ENCODE measurements at places on chromosomes 13 and 19.

- DNase-seq = no peak
Measured at GRCh38 chr19:54889566-54889965, 15.5 kb downstream of the FCAR start.

- no peak for DNase-seq
Measured at GRCh38 chr13:24670961-24671381, 9.2 kb upstream of the ATP12A start.

- DNase-seq = no peak
Measured at GRCh38 chr19:17957885-17958284, 9.0 kb upstream of the KCNN1 start.

DNA sequence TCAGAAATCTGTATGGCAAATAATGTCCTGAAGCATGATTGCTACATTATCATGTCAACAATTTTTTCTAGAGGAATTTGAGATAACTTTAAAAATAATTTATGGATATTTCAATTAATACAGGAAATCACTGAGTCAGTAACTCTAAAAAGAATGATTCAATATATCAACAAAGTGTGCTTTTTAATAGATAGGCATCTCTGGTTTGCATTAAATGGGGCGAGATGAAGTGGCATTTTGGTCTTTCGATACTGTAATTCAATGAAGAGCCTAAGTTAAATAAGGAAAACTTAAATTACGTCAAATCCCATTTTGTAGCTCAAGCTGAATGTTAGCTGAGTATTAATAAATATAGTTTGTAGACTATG, 342.8 kb downstream of the DACH1 start:
- no peak for DNase-seq

DNA sequence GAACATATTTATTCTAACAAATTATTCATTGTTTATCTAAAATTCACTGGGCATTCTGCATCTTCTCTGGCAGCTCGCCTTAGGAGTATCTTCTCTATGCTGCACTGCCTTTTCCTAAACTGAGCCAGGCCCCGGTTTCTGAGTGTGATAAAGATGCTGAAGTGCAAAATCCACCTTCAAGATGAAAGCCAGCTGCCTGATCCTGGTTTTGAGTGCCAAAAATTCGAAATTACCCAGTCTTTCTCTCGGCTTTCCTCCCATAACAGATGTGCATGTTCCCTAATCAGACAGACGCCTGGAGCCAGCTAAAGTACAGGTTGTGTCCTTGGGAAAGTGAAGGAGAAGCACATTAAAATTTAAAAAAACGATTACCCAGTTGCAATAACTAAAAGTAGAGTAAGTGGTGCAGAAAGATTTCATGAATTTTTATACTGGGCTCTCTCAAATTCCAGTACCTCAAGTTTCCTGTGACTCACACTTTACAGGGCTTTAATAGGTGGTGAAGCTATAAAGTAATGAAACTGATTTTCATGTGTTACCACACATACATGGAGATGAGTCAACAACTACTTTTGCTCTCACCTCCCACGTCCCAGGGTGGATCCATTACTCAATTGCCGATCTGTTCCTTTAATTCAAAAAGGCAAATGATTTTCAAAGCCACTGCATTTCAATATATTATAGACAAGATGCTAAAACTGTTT, 65.0 kb upstream of the GTF2F2 start:
- no peak for DNase-seq

GRCh38 chr13:22698467-22698866, 482.3 kb upstream of the SGCG start:
- DNase-seq = no peak

GRCh38 chr13:28031220-28031895, 42.9 kb upstream of the URAD start:
- DNase-seq = no peak

DNA sequence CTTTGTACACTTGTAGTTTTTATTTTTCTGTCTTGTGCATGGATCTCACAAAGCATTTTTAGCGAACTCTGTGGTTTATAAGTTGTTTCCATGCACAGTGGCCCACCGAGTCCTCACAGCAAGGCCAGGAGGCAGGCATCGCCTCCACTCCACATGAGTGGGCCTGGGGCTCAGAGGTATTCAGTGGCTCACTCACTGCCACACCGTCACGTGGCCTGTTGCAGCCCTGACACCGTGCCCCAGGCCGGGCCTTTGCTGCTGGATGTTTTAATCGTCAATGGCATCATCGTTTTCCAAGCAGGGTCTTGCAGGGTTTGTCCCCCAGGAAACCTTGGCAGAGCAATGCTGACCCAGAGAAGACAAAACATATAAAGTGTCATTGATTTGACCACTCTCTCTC, 59.8 kb downstream of the SPACA7 start:
- no peak for DNase-seq

- DNase-seq = no peak
Measured at GRCh38 chr19:43468354-43469159, 3.1 kb upstream of the LYPD3 start.

DNA sequence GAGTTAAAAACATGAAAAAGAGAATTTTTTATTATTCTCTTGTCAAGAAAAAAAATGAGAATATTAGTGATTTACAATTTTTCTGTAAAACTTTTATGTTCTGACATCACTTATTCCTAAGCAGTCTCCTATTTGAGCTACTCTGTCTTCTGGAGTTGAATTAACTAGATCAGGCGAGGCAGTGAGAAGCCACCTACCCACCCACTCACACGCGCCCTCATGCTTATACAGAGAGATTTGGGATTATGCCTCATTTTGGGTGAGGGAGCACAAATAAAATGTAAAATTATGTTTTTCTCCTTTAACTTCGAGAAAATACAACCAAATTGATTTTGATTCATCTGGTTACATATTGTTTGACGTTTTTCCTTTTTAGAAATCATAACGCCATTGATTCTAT, 424.5 kb downstream of the ITGBL1 start:
- no peak for DNase-seq

DNA sequence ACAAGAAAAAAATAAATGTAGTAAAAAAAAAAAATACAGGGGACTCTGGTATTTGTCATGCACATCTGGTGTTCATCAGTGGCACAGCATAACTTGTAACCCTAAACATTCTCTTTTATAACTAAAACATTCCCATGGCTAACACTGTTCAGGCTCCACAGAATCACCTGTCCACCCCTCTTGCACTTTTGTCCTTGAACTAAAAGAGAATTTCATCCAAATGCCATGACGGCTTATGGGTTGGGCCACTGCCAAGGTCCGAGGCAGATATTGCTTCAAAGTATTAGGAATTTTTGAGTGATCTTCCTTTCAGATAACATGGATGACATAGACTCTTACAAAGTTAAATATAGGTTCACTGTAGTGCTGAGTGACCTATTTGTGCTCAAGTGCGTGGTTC, 25.7 kb upstream of the SERP2 start:
- DNase-seq = no peak

DNA sequence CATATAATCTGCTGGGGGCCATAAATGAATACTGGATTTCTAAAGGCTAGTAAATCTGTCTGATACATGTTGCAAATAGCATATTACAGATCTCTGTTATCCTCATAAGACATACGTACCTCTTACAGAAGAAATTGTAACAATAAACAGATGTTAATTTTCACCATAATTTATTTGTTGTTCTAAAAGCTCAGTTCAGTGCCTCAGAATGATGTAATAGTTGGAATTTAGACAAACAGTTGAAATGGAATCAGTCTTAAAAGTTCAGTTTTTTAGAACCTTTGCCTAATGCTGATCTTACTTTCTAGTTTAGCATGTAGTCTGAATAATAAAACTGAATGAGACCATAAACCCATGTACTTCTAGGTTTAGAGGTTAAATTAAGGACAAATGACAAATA, 43.1 kb downstream of the B3GLCT start:
- no peak for DNase-seq

GRCh38 chr19:55640043-55640576, 692 bp upstream of the ZNF580 start:
- peak; percentile 61 for DNase-seq

DNA sequence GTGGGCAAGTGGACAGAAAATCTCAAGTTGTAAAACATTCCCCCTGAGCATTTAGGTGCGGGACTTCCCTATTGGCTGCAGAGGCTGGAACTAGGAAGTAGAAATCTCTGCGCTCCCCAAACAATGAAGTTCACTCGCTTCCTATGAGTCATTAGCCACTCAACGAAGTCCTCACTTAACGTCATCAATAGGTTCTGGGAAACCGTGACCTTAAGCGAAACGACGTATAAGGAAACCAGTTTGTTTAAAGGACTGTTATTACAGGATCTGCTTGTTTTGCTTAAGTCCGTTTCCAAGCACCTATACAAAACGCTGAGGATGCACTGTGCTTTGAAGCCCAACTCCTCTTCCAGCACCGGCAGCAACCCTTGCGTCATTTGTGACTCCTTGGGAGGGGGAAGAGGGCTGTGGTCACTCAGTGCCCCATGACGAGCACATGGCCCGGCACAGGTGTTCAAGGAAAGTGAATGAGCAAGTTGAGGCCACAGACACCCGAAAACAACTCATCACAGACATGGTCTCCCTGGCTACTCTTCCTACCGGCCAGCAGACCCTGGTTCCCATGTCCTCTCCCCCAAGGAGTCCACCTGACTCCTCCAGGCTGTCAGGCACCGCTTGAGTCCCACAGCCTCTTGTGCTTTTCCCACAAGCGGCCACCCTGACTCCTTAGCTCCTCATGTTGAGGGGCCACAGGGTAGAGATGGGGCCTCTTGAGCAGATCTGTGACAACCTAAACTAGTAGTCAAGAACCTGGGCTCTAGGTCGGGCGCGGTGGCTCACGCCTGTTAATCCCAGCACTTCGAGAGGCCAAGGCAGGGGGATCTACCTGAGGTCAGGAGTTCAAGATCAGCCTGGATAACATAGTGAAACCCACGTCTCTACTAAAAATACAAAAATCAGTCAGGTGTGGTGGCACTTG, 4.8 kb downstream of the RPS16 start:
- DNase-seq = no peak

DNA sequence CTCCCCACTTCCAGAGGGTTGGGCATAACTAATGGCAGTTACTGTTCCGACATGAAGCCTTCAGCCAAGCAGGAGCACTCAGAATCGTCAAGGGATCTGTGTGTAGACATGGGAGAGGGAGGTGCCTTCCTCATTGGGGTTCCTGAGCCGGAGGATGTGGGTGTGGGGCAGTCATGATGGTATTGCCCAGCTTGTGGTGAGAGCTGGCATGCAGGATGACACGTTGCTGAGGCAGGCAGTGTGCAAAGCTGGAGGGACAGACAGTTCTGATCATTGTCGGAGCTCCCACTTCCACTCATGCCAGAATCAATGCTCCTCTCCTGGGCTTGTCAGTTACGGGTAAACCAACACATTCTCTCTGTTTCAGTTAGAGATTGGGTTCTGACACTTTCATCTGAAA, 83.9 kb upstream of the TSC22D1 start:
- no peak for DNase-seq

Data from stimulated activated CD4-positive, alpha-beta T cell treated with anti-CD3 and anti-CD28 coated beads, Interleukin-15, amount 100 ng/mL, for 1 hour (primary cell).